Spinal cord (tissue), 10 donors: ENCODE measurements at places on chromosomes 5 and 9. TPM values are rescaled to one million over a fixed set of nuclear protein-coding genes. Genes with fewer than 3 reads are reported as not detected.

- H3K4me1 ChIP-seq, result no peaks in the 10 kb centered on the region
- H3K27ac ChIP-seq, result no peak overlapping the region
- no peaks in the 10 kb centered on the region for H3K36me3 ChIP-seq
- no peak overlapping the region for H3K4me3 ChIP-seq
- H3K27me3 ChIP-seq, result no peaks in the 10 kb centered on the region
- no peak for DNase-seq
Observed at GRCh38 chr9:74096420-74096819, 400.7 kb upstream of the RORB start.

- peaks cover 2% of the 10 kb centered on the region for H3K4me1 ChIP-seq
- DNase-seq, result no peak
- no peak overlapping the region for H3K27ac ChIP-seq
- H3K4me3 ChIP-seq, result no peak overlapping the region
- no peaks in the 10 kb centered on the region for H3K36me3 ChIP-seq
Observed at GRCh38 chr5:174413567-174414314, 310.6 kb upstream of the MSX2 start.

GRCh38 chr5:79547982-79548381, 34.0 kb upstream of the HOMER1 start:
- no peak overlapping the region for H3K4me3 ChIP-seq
- no peaks in the 10 kb centered on the region for H3K27me3 ChIP-seq
- H3K36me3 ChIP-seq, result no peaks in the 10 kb centered on the region

DNA sequence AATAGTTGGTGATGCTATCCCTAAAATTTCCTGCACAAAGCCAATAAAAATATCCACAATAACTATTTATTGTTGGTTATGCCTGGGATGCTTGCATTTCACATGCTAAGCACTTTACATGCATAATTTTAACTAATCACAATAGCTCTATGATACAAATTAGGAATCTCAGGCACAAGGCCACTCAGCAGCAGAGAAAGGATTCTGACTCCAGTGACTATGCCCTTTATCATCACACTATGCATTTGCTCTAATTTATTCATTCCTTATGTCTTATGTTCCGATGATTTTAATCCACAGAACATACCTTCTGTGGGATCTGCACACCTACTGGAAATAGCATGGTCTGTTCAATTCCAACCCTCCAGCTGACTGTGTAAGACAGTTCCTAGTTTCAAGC, 476.1 kb downstream of the TMEM232 start:
- H3K27me3 ChIP-seq, result no peaks in the 10 kb centered on the region
- DNase-seq, result no peak
- no peak overlapping the region for H3K27ac ChIP-seq
- no peaks in the 10 kb centered on the region for H3K36me3 ChIP-seq
- no peaks in the 10 kb centered on the region for H3K4me1 ChIP-seq

DNA sequence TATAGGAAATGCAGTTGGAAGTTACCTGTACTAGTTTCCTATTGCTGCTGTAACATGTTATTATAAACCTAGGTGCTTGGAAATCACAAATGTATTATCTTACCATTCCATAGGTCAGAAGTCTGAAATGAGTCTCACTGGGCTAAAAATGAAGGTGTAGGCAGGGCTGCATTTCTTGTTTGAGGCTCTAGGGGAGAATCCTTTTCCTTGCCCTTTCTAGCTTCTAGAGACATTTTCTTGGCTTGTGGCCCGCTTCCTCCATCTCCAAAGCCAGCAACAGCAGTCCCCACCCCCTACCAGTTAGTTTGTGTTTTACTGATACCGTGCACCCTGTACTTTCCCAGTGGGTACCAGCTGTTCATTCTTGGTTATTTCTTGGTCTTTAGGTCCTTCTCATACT, 153.3 kb downstream of the SLF1 start:
- H3K27me3 ChIP-seq, result no peaks in the 10 kb centered on the region
- H3K36me3 ChIP-seq, result no peaks in the 10 kb centered on the region
- no peak overlapping the region for H3K27ac ChIP-seq
- H3K4me3 ChIP-seq, result no peak overlapping the region
- no peaks in the 10 kb centered on the region for H3K4me1 ChIP-seq

GRCh38 chr5:120151181-120151580, 312.9 kb upstream of the PRR16 start:
- no peak overlapping the region for H3K27ac ChIP-seq
- no peak overlapping the region for H3K4me3 ChIP-seq
- H3K4me1 ChIP-seq, result no peaks in the 10 kb centered on the region

DNA sequence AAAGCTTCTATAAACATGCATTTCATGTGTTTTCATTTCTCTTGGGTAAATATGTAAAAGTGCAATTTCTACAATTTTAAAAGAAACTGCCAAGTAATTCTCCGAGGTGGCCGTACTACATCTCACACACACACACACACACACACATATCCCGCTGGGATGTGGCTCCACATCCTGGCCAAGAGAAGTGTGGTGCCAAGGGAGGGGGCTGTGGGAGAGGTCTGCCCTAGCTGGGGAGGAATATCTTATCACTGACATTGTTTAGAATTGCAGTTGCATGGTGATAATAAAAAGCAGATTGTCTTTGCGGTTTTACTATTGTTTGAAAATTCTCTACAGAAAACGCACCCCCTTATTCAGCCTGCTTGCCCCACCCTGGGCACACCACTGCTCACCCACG, 558.4 kb downstream of the BNC2 start:
- H3K4me3 ChIP-seq, result no peak overlapping the region
- no peak for DNase-seq
- H3K4me1 ChIP-seq, result peaks cover 31% of the 10 kb centered on the region
- no peak overlapping the region for H3K27ac ChIP-seq

DNA sequence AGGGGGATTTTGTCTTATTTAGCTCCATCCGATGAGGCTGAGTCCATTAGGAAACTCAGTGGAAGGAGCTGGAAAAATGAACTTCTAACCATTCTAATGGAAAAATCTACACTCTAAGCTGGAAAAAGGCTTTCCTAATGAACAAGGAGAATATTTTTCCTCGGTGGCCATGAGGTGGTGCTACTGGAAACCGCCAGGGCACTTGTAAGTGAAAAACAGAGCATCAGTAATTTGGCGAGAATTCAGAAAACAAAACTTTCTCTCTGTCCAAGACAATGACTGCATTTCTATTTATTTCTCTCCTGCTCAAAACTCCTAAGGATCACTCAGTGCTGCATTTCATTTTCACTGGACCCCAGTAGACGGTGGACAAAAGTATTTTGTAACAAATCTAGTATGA, 237.6 kb downstream of the TENT4A start:
- no peaks in the 10 kb centered on the region for H3K4me1 ChIP-seq
- H3K27me3 ChIP-seq, result no peaks in the 10 kb centered on the region
- no peaks in the 10 kb centered on the region for H3K36me3 ChIP-seq
- H3K27ac ChIP-seq, result no peak overlapping the region
- H3K4me3 ChIP-seq, result no peak overlapping the region
- DNase-seq, result peak; percentile 26

CD74 gene
- total RNA-seq, result 175 TPM

ANGPTL2 gene
- 22.1 TPM for total RNA-seq

SLCO6A1 gene
- not detected for total RNA-seq

PPP3R2 gene
- total RNA-seq, result 0.61 TPM
